ENCODE measurements at places on chromosomes 2 and 18. TPM values are rescaled to one million over a fixed set of nuclear protein-coding genes. Genes with fewer than 3 reads are reported as not detected.

The IFIH1 gene
- total RNA-seq = 4.7 TPM

The TLX2 gene
- 0.34 TPM for total RNA-seq

The GRB14 gene
- total RNA-seq = not detected

The PRKAG3 gene
- total RNA-seq = not detected

The FKBP7 gene
- total RNA-seq = 42.5 TPM

The RABL2A gene
- 5.4 TPM for total RNA-seq
